Upper lobe of right lung (tissue), 1 donor: ENCODE measurements at places on chromosomes 1 and 21. TPM values are rescaled to one million over a fixed set of nuclear protein-coding genes. Genes with fewer than 3 reads are reported as not detected.

DNA sequence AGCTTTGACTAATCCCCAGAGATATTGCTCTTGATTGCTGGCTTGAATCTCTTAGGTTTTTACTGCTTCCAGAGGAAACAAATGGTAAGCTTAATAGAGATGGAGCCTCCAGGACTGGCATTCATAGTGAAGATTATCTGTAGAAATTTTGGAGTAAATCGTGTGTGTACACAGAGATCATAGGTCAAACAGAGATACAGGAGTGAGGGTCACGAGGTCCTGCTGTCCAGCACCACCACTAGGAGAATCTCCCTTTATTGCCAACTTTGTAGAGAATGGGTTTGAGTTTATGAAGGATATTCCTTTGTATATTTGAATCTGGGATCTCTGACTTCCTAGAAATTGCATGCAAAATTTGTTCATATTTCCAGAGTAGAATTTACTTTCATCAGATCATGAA, 7.8 kb upstream of the SERBP1 start:
- no peak for DNase-seq

- no peak for DNase-seq
Observed at GRCh38 chr1:30777904-30778153, 20.3 kb upstream of the LAPTM5 start.

CRYBG2 gene
- 6.9 TPM for total RNA-seq

AK4 gene
- 4.6 TPM for total RNA-seq

MLLT11 gene
- 0.72 TPM for total RNA-seq
